Endodermal cell (in vitro differentiated cells): ENCODE measurements at places on chromosomes 1 and 21. TPM values are rescaled to one million over a fixed set of nuclear protein-coding genes. Genes with fewer than 3 reads are reported as not detected.

DNA sequence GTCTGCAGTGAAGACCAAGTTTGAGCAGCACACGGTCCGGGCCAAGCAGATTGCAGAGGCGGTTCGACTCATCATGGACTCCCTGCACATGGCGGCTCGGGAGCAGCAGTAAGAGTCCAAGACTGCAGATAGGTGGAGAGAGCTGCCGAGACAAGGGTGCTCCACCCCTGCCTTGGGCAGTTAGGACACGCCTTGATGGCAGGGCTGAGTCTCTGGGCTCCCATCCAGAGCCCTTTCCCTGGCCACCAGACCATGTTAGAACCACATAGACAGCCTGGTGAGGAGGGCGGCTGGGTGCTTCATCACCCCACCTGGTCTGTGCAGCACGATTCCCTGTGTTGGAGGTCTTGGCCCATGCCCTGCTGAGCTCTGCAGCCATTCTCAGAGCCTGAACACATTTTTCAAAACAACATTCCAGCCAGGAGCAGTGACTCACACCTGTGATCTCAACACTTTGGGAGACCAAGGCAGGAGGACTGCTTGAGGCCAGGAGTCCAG, 17.3 kb upstream of the MIIP start:
- DNase-seq = no peak

Gene OR2T33
- not detected in 2 replicates for total RNA-seq

DNA sequence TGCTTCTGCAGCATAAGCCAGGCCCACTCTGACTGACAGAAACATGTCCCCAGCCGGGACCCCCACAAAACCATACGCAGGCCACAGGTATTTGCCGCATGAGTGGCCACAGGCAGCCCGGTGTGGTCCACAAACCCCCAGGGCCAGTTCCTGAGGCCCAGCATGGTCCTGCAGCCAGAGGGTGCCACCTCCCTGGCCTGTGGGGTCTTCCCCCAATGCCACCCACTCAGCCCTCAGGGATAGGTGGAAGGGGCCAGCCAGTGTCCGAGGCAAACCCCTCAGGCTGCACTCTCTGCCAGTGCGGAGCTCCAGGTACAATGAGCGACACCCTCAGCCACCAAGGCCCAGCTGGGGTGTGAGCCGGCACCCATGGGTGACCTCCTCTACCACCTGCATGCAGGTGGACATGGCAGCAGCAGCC, 43.5 kb downstream of the UBE2G2 start:
- DNase-seq = no peak

Gene F5
- total RNA-seq = 0.09 and 0.20 TPM in 2 replicates
